ENCODE measurements at places on chromosomes 12 and 14.

DNA sequence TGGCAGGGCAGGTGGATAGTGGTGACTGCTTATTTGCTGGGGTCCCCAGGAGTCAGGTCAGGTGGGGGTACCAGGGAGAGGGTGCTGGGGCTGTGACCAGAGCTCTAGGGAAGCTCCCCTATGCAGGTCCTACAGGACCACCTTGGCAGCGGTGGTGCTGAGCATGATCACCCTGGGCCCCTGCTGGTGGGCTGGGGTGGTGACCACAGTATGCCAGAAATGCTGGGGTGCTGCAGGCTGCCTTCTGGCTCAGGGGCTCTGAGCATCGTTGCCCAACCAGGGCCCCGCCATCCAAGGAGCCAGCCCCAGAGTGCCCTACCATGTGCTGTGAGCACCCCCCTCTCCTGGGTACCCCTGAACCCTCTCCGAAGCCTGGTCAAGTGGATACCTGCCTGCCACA, 17.5 kb upstream of the NUDT14 start:
- DNase-seq: no peak

- no peak for DNase-seq
These were observed 161.3 kb downstream of the RPL10L start for GRCh38 chr14:46490238-46490685.

GRCh38 chr12:105492591-105493545, 162.4 kb downstream of the C12orf75 start:
- DNase-seq: no peak

DNA sequence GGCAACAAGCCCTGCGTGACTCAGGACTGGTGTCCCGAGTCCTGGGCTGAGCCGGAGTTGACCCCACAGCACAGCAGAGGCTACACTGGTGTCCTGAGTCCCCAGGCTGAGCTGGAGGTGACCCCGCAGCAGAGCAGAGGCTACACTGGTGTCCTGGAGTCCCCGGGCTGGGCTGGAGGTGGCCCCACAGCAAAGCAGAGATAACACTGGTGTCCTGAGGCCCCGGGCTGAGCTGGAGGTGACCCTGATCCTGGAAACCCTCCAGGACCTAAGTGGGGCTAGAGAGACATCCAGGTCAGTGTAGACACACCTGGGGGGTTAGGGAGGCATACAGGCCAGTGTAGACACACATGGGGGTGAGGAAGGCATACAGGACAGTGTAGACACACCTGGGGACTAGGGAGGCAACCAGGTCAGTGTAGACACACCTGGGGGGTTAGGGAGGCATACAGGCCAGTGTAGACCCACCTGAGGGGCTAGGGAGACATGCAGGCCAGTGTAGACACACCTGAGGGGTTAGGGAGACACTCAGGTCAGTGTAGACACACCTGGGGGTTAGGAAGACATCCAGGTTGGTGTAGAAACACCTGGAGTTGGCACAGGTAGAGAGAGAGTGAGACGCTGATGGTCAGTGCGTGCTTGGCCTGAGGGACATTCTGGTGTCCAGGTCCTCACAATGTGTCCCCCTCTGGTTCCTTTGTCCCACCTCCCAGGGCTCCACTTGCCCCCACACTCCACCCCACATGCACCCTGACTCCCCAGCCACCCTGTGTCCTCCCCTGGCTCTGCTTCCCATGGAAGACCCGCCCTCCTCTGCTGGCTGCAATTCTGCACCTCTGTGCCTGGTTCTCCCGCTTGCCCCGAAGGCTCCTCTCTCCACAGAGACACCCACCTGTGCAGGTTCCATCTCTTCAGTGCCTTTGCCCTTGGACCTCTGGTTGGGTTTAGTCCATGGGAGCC, 321.6 kb upstream of the SFSWAP start:
- no peak for DNase-seq

DNA sequence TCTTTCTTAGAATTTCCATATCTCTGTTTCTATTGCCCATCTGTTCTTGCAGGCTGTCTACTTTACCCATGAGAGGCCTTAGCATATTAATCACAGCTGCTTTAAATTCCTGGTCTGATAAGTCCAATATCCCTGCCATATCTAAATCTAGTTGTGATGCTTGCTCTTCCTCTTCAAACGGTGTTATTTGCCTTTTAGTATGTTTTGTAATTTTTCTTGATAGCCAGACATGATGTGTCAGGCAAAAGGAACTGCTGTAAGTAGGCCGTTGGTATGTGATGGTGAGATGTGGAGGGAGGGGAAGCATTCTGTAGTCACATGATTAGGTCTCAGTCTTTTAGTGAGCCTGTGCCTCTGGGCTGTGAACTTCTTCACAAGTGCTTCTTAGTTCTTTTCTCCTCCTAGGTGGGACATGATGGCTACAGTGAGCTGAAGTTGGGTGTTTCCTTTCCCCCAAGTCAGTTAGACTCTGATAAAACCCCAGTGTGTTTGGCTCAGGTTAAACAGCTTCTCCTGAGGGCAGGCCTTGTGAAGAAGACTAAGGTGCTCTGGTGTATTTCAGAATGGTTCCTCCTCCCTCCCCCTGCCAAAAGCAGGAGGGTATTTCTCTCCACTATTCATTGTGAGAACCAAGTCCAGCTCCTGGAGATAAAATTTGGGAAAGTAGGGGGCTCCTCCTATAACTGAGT, 195.9 kb upstream of the PARP11 start:
- no peak for DNase-seq

DNA sequence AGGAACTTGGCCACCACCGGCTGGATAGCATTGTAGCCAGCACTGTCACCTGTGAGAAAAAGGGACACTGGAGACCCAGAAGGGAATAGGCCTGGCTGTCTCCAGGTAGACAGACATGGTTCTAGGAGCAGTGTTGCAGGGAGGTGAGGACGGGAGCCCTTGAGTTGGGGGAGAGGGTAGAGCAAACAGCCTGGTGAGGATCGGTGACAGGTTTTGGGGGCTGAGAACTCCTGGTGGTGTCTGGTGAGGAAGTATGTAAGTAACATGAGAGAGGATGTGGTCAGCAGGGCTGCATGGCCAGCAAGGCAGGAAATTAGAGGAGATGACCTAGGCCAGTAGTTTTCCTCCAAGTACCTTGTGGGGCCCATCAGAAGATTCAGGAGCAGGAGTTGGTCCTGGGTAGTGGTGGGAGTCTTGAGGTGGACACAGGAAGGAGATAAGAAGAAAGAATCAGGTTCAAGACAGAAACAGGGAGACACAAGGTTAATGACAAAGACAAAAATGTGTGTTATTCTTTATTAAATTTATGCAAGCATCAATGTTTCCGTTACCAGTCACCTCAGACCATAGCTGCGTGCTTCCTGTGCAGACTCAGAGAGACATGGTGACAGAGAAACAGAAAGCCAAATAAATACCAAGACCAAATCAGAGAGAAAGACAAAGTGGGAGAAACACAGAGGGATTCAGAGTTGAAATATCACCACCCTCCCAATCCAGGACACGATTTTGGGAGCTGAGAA, at the start of gene ARHGAP9:
TSS of gene ARHGAP9 (minus strand) at position 491 of the 740 bp plus-strand sequence. CDS start at position 31, 460 bp downstream.
- DNase-seq: no peak

GRCh38 chr14:20720741-20721140, 24.9 kb upstream of the EDDM3A start:
- no peak for DNase-seq

GRCh38 chr12:20985399-20985798, 145.6 kb upstream of the SLCO1B1 start:
- DNase-seq: no peak

GRCh38 chr12:110205931-110206330, 75.1 kb upstream of the ATP2A2 start:
- DNase-seq: no peak

- DNase-seq: no peak
These were observed 378.9 kb downstream of the SNAPC1 start for GRCh38 chr14:62141139-62141538.

GRCh38 chr14:105206873-105207272, 25.8 kb upstream of the NUDT14 start:
- no peak for DNase-seq

DNA sequence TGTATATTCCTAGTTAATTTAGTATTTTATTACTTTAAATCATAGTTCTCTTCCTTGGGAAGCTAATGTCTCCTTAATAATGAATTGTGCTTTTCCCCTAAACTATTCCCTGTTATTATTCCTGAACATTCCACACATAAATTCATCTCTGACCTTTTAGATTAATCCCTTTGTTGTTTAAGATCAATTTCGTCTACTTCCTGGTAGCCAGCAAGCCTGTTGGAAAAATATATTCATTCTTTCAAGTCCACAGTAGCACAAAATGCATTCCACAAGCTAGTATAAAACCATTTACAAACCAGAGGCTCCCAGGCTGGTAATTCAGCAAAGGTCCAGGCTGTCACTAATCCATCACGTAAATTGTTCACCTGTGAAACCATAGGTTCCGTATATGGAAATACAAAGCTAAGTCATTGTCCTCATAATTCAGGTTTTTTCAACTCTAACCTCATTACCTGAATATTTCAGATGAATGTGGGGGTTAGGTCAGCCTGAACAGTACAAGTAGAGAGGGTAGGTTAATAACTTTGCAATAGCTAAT, 232.7 kb downstream of the SEC23A start:
- DNase-seq: no peak

GRCh38 chr12:31641509-31642090, 17.9 kb upstream of the ETFBKMT start:
- no peak for DNase-seq

- DNase-seq: no peak
These were observed 10.0 kb downstream of the CAPZA3 start for GRCh38 chr12:18747895-18748294.

DNA sequence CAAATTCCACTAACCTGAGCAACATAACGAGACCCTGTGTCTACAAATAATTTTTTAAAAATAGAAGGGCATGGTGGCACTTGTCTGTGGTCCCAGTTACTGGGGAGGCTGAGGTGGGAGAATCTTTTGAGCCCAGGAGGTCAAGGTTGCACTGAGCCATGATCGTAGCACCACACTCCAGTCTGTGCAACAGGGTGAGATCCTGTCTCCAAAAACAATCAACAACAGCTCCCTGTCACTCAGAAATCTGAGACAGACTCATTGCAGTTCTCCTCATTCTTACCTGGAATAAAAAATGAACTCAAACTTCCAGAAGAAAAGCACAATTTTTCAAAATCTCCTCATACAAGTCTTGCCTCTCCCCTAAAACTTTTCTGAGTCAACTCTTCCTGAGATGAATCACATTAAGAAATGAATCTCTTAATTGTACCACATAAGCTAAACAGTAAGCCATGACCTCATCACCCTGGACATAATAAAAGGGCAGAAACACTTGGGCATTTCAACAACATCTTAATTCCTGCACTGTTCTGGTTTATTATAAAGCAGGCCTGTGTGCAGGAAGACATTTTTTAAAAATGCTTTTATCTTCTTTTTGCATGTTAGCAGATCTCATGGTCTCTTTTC, 214.3 kb upstream of the CDKN3 start:
- no peak for DNase-seq

GRCh38 chr12:123471374-123472068, 13.6 kb downstream of the SNRNP35 start:
- no peak for DNase-seq

DNA sequence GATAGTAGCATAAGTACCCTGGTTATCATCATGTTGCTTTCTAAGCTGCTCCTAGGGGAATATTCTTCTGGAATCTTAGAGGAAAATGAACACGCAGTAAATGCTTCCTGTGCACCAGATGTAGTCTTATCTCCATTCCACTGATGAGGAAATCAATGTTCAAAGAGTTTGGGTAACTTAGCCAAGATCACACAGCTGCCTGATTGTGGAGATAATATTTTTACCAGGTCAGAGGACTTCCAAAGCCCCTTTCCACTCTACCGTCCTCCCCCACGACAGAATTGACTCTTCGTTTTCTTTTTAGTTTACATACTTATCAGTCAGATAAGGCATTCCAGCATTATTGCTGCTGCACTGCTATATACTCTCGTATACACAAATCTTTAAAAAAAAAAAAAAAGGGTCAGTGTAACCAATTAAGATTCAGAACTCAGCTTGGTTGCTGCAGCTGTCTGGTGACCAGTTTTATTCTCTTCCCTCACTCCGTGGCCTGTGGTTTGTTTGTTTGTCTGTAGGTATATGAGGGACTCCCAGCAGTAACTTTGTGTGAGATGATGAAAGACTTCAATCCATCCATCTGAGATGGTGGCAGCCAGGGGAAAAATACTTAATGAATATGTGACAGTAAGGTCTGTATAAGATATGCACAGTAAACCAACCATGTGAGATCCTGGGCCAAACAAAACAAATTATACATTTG, 110.5 kb downstream of the TGFB3 start:
- DNase-seq: no peak

DNA sequence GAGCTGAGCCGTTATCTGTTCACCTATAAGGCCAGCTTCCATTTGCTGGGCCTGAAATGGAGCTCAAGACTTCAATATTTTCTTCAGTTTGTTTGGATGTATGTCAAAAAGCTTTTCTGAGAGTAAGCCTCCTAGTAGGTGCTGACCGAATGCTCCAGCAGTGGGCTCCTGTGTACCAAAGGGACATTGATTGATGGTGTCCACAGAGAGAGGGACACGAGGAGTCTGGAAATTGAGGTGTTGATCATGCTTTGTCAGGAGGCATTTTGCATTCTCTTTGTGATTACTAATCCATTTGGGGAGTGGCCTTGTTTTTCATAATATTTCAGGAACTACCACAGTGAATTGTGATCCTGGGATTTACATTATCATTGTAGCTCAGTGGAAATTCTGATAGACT, 107.7 kb upstream of the SLC38A2 start:
- no peak for DNase-seq

DNA sequence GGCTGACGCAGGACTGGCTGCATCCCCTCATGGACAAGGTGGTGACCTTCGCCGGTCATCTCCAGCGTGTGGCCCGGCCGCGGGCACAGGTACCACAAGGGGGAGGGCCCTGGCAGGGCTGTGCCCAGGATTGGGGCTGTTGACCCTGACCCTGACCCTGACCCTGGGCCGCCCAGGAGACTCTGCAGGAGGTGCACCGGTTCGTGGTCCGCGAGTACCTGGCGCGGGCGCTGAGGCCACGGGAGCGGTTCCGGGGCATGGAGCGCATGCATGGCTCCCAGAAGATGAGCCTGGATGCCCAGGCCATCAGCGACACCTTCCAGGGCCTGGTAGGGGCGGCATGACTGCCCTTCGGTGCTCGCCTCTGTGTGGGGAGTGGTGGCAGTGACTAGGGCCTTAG, 12.9 kb downstream of the EXOC3L4 start:
- no peak for DNase-seq

GRCh38 chr12:111126331-111126730, 206.0 kb upstream of the MYL2 start:
- DNase-seq: no peak

DNA sequence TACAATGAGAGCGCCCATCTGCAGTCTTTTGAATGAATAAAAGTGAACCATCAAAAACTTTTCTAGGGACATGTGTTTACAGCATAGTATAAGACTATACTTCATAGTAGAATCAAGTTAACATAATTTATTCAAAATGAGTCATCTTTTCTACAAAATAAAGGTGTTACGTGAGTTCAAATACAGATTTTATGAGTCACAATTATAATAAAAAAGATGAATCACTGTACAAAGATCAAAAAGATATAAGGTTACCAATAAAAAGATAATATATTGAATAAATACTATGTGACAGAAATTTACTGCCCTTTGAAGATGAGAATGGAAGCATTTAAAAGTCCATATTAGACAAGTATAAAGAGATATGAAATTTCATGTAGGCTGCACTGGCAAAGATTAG, 2.8 kb downstream of the MBIP start:
- no peak for DNase-seq

Data from Panc1 (cell line).